ENCODE measurements at places on chromosomes 7 and 10.

DNA sequence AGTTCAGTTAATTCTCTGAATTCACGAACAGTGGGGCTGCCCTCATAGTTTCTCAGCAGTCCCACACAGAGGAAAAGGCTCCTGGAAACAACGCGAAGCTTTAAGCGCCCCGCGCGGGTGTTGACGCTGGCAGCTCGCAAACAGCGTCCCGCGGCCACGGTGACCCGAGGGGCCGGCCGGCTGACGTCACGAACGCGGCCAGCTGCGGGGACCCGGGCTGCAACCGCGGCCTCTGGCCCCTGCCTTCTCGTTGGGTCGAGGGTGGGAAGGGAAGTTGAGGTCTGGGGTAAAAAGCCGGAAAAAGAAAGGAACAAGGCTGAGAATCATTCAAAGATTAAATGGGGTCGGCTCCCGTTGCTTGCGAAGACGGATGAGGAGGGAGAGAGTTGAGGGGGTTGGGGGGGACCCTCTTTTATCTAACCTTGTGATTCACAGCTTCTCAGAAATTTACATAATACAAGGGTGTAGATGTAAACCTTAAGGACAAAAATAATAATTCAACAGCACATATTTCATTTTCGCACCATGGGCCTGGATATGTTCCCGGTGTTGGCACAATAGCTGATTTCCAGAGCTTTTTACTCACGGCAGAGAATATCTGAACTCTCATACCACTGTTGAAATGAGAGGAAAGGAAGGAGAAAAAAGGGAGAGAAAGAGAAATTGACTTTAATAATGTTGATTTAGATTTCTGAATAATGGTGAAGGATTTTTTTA is 7.3 kb upstream of the FEZF1 start:
- DNase-seq, result no peak

DNA sequence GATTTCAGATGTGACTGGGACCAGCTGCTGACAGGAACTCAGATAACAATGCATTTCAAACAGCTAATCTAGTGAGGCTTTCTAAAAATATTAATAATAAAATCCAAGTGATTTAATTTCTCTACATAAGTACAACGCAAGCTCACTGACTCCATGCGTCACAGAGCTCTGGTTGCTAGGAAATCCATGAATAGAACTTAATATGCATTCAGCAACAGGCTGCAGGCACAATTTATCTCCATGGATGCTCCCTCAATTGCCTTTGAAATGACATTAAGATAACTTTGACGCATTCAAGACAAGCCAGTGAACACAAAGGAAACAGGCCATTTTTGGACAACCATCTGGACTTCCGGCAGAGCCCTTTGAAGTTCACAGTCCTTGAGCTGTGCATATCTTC is 118.7 kb upstream of the COL1A2 start:
- DNase-seq, result no peak

DNA sequence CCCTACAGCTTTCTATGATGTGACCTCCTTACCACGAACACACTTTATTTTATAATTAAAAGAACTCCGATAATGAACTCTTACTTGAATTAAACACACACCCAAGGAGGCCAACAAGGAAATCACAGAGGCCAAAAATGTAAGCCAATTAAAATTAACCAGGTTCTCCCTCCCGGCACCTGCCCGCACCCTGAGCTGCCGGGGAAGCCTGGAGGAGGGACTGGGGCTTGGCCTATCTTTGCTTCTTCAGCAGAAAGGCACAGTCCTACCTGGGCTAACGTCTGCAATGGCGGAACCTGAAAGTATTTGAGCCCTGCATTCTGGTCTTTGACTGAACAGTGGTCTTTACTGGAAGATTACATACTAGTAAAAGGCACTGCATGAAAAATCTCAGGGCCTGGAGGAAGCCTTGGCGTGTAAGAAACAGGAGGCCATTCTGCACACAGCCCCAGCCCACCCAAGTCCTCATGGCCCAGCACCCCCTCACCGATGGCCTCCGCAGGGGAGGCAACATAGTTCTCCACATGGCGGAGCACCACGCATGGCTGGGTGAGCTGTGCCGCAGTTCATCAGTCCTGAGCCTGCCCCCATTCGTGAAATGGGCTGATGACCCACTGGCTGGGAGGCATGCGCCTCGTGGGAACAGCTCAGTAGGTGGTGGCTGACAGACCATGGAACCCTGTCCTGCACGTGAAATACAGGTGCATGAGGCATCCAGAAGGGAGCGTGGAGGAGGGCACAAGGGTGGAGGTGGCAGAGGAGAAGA is 173.8 kb downstream of the PARD3 start:
- peak; percentile 7 for DNase-seq

DNA sequence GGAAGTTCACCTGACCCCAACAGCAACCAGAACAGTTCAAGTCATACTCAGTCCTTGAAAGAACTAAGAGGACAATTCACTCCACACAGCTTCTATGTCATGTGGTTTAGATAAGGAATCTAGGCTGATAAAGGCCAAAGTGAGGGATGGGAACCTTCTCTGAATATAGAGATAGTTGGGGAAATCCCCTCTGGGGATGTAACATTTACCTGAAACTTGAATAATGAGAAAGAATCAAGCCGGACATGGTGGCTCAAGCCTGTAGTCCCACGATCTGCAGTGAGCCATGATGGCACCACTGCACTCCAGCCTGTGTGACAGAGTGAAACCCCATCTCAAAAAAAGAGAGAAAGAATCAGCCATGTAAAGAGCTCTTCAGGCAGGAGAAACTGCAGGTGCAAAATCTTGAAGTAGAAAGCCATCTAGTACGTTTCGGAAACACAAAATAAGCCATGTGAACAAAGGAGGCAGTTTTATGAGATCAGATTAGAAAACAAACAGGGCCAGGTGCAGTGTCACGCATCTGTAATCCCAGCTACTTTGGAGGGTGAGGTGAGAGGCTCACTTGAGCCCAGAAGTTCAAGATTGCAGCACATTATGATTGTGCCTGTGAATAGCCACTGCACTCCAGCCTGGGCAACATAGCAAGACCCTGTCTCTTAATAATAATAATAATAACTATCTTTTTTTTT is 4.5 kb upstream of the DNMBP start:
- peak; percentile 61 for DNase-seq

DNA sequence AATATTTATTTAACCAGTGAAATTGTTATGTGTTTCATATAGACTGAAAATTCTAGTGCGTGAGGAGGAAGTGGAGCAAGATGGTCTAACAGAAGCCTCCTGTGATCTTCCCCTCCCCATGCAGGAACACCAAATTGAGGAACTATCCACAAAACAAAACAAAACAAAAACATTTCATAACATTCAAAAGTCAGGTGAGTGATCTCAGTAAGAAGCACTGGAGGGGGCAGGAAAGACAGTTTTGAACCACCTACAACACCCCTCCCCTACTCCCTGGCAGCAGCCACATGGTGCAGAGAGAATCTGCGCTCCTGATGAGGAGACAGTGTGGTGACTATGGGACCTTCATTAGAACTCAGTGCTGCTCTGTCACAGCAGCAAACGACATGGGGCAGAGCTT is 221.9 kb upstream of the SEMA3C start:
- no peak for DNase-seq

GRCh38 chr10:95504246-95504691 is 56.9 kb downstream of the SORBS1 start:
- DNase-seq, result no peak

DNA sequence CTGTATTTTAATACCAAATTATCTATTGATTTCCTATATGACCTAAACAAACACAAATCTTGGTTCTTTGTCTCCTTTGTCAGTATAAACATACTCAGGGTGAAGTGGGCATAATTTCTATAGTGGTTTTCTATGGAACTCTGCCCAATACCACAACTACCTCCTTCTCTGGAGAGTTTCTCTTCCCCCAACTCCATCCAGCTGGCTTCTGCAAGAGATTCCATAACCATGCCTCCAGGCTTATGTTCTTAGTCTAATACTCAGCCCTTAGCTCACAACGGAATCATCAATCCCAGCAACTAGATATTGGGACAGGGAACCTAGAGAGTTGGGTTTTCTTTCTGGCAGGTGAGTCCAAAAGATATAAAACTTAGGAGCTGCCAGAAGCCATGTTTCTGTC is 127.3 kb downstream of the TRIL start:
- DNase-seq, result no peak

DNA sequence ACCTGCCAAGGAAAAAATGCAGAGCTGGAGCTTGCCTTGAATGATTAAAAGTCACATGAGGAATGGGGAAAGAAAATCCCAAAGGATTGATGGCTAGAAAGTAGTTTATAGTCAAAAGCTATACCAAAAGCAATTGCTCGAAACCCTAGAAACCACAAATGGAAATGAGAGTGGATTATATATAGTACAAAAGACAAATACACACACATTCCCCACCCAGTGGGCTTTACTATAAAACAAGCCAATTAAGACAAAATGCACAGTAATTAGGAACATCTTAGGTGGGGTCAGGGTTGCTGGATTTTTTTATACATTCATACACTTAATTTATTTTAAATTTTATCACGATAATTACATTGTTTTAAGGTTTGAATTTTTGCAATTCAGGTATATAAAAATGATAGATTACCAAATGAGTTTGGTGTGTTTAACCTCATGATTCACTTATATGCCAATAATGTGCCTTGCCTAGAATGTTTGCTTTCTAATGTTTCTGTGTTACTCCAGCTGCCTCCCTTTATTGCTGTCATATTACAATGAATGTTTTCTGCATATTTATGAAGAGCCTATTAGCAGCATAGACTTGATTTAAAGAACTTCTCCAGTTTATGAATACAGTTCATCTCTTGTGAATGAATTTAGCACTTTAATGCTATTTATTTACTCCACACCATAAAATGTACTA is 421.3 kb downstream of the EXOC4 start:
- DNase-seq, result no peak

- peak; percentile 73 for DNase-seq
These were observed 12.5 kb upstream of the EBLN1 start for GRCh38 chr10:22230158-22230833.

DNA sequence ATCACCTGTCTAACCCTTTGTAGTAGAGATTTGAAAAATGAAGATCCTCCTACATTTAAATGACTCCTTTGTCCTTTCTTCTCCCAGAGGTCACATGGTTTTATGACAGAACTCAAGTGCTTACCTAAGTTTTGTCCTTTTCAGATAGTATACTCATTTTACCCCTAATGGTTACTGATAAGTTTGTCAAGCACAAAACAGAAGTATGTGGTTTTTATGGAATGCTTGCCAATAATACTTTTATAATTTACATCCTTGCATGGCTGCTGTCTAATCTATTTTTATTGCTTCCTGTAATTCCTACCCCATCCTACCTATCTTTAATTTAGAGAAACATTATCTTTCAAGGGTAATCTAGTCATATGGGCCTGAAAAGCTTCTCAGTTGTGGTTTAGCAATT is 37.5 kb downstream of the HELLS start:
- DNase-seq, result no peak

- DNase-seq, result peak; percentile 63
These were observed 50.3 kb upstream of the MACC1 start for GRCh38 chr7:20267482-20267881.

DNA sequence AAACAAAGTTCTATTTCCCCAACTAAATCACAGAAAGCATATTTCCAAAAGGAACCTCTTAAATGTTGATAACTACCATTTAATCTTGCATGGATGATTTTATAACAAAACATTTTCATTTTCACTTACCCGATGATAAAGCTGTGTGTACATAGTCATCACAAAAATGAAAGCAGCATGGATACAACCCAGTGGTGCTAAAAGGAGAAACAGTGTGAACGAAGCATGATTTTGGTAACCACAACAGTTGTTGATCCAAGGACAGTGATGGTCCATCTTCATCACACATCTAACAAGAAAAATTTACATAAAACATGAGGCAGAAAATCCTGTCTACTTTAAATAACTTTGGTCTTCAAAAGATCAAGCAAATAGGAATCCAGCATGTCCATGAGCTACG is 4.7 kb downstream of the ZDHHC6 start:
- no peak for DNase-seq

- peak; percentile 84 for DNase-seq
These were observed 106.4 kb downstream of the ZRANB1 start for GRCh38 chr10:125048094-125048864.

- no peak for DNase-seq
These were observed 8.0 kb upstream of the PPIF start for GRCh38 chr10:79339266-79339665.

GRCh38 chr10:112308125-112308502 is 24.9 kb downstream of the TECTB start:
- no peak for DNase-seq

DNA sequence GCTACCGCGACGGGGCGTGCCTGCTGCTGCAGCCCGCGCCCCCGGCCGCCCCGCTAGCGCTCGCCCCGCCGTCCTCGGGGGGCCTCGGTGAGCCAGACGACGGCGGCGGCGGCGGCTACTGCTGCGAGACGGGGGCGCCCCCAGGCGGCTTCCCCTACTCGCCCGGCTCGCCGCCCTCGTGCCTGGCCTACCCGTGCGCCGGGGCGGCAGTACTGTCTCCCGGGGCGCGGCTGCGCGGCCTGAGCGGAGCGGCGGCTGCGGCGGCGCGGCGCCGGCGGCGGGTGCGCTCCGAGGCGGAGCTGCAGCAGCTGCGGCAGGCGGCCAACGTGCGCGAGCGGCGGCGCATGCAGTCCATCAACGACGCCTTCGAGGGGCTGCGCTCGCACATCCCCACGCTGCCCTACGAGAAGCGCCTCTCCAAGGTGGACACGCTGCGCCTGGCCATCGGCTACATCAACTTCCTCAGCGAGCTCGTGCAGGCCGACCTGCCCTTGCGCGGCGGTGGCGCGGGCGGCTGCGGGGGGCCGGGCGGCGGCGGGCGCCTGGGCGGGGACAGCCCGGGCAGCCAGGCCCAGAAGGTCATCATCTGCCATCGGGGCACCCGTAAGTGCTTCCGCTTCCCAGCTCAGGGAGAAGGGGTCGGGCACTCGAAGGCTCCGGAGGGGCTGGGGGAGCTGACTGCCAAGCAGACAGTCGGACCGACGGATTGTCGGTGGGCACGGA is 761 bp downstream of the PTF1A start:
- no peak for DNase-seq

GRCh38 chr10:72762042-72762441 is 70.1 kb downstream of the MCU start:
- DNase-seq, result no peak

DNA sequence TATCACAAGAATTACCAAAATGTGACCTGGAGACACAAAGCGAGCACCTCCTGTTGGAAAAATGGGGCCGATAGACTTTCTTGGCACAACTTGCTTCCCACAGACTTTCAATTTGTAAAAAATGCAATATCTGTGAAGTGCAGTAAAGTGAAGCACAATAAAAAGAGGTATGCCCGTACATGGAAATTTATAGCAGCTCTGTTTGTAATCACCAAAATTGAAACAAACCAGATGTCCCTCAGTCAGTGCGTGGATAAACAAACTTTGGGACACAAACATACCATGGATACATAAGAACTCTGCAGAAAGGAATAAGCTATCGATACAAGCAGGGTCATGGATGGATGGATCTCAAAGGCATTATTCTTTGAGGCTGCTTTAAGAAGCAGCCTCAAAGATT is 33.6 kb downstream of the ARID5B start:
- no peak for DNase-seq

DNA sequence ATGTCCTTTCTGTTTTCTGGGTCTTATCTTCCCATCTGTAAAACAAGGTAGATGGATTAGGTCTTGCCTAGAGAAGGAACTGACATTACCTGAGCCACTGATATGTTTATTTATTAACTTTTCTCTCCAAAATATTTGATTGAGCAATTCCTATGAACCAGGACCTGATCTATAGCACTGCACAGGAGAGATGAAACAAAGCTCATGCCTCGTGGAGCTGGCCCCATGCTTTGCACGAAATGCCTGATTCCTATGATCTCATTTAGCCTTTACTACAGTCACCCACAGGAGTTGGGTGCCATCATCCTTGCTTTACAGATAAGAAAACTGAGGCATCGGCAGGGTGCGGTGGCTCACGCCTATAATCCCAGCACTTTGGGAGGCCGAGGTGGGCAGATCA is 48.2 kb upstream of the ZMIZ1 start:
- no peak for DNase-seq

- no peak for DNase-seq
These were observed 16.5 kb downstream of the ARPC1B start for GRCh38 chr7:99390941-99391602.
